Stimulated activated CD4-positive, alpha-beta T cell treated with anti-CD3 and anti-CD28 coated beads, Interleukin-1b, Interleukin-23, amount 100 ng/mL, for 1 hour (primary cell): ENCODE measurements at places on chromosomes 4 and X.

DNA sequence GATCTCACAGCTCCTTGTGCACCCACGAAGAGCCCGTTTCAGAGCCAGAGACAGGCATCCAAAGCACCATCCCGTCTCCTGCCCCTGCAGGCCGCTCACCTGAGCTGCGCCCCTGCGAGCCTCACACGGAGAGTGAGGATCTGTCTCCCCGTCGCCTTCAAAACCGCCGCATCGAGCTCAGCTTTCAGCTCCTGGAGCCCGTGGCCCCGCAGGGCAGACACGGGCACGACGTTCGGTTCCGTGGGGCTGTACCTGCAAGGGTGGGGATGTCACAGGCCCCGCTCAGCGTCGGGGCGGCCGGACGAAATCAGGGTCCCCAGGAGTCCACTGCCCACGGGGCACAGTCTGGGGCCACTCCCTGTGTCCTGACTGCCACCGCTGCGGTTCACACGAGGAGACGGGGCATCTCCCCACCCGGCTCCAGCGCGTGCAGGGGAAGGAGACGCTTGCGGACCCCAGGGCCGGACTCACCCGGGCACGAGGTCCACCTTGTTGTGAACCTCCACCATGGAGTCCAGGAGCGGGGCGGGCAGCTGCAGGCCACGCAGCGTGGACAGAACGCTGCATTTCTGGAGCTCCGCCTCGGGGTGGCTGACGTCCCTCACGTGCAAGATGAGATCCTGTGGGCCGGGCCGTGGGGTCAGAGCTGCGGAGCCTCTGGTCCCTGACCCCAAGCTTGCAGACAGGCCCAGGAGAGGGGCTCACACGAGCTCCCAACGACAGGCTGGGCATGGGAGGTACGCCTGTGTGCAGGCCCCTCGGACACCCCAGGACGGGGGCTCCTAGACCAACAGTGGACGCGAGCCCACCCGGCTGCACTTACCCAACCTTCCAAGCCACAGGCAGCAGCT is 11.1 kb downstream of the GTPBP6 start:
- DNase-seq = no peak

GRCh38 chr4:159191989-159192388 is 89.1 kb downstream of the RAPGEF2 start:
- no peak for DNase-seq

DNA sequence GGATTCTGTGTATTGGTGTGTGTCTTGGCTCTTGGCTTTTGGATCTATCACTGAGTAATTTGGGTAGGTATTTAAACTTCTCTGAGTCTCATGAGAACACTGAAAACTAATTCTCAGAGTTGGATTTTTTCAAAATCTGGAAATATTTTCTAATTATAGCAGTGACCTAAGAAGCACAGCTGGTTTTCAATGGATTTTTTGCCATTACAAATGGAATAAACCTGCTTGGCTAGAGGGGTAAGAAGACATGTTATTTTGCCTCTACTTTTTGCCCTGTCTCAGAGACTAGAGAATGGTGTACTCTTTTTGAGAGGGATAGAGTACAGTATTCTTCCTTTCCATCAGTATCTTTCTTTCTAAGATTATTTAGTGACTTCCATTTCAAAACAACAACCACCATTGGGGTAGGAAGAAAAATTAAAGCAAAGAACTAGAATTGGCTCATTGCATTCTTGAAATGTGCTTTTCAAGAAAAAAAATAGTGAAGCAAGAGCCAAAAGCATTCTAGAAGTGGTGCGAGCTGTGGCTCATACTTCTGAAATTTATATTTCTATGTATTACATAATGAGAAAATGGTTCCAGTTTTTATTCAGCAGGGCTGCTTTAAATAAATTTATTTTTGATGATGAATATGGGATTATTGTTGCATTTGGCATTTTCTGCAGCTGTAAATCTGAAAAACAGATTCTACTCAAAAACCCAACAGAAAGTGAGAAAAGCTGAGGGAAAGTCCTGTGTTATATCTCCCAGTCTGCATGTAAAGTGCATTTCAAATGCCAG is 850.2 kb upstream of the SLIT2 start:
- no peak for DNase-seq

DNA sequence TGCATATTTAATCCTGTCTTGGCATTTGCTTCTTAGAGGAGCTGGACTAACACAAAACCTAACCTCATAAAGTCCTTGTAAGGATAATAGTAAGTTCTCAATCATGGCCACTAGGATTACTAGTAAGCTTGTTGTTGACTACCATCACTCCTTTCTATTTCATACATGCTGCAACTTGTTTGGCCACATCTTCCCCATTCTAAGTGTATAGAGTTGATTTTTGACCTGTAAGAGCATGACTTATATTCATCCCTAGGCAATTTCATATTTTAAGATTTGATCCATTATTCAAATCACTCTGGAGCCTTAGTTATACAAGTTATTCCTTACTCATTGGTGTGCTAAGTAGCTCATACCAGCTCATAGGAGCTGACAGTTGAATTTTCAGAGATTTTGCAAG is 109.4 kb downstream of the EFHC2 start:
- no peak for DNase-seq

- DNase-seq = no peak
Observed at GRCh38 chr4:6337331-6337935, 67.8 kb downstream of the WFS1 start.

- no peak for DNase-seq
Observed at GRCh38 chrX:155896512-155896911, 15.4 kb downstream of the VAMP7 start.

DNA sequence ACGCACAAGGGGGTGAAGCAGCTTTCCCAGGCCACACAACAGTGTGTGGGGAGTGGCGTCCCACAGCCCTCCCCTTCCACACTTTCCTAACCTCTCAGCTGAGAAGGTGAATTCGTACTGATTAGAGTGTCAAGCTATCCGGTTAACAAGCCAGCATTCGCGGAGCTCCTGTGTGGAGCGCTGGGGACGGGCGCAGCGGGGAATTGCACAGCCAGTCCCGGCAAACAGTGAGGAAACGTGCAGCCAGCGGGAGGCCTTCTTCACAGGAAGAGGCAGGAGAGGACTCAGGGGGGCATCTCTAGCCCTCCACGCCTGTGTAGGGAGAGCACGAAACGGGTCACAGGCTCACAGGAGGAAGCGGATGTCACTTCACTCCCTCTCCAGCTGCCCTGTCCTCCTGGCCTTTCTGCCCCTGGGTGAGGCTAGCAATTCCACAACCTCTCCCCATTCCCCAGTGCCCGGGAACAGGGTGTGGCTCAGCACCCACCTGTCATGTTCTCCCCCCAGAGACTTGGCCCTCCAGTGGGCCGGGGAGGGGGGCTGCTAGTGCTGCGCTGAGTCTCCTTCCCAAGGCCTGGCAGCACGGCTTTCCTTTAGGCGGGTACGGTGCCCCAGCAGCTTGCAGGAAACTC is 117.3 kb downstream of the CPZ start:
- no peak for DNase-seq

- no peak for DNase-seq
Observed at GRCh38 chr4:89598602-89599001, 238.4 kb downstream of the SNCA start.

GRCh38 chr4:15378062-15378461 is 49.8 kb upstream of the C1QTNF7 start:
- DNase-seq = no peak

GRCh38 chrX:146090732-146091131 is 273.1 kb downstream of the SLITRK2 start:
- DNase-seq = no peak

- DNase-seq = no peak
Observed at GRCh38 chr4:81599742-81600380, 128.2 kb upstream of the RASGEF1B start.

GRCh38 chr4:60938181-60938580 is 261.9 kb upstream of the ADGRL3 start:
- DNase-seq = no peak

GRCh38 chr4:77578145-77578544 is 27.5 kb upstream of the CXCL13 start:
- no peak for DNase-seq

DNA sequence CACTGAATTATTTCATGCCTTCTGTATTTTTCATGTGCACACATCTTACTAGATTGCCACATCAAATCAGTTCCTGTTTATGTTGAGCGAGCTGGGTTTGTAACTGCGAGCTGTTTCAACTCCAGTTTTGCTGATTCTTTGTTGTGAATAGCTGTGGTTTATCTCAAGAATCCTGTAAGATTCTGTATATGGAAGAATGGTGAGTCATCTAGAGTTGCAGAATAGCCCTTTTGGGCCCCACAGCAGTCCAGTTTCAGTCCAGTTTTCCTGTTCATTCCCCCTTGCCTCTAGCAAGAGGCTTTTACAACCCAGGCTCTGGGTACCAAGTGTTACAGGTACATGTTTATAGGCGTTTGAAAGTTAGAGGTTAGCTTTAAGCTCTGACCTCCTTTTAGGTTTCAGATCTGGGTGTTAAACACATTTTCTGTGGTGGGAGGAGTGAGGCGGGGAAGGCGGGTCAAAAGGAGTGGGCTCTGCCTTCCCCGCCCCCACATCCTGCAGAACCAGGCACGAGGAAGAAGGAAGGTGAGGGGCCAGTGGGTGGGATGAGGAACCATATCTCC is 32.7 kb downstream of the TBC1D14 start:
- no peak for DNase-seq

DNA sequence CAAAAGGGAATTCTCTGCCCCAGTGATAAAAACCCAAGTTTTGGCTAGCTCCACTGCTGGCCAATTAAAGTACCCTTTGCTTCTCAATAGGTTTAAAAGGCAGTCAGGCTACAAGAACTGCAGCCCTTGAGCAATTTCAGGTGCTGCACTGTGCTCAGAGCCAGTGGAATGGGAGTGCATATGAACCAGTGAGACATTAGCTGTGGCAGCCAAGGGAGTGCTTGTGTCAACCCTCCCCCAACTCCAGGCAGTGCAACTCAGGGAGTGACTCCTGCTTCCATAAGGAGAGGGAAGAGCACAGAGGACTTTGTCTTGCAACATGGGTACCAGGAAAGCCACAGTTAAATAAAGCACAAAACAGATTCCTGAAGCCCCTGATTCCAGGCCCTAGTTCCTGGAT is 61.6 kb upstream of the VAMP7 start:
- no peak for DNase-seq

DNA sequence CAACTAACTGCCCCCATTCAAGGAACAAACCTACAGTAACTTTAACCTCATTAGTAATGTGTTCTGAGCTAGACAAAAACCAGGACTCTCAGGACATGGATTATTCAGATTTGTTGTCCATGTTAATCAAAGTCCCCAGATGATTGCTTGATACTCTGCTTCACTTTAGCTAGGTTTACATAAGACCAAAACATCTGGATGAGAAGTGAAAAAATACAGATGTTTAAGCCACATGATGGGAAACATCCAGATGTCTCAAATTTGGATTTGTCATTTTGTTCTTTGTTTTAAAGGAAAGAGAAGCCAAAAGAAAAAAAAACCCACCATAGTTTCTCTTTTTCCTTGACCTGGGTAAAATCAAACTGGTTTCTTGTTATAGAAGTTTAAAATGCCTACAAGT is 48.5 kb upstream of the NRK start:
- DNase-seq = no peak
